ENCODE measurements at places on chromosomes 6 and 20. TPM values are rescaled to one million over a fixed set of nuclear protein-coding genes. Genes with fewer than 3 reads are reported as not detected.

DNA sequence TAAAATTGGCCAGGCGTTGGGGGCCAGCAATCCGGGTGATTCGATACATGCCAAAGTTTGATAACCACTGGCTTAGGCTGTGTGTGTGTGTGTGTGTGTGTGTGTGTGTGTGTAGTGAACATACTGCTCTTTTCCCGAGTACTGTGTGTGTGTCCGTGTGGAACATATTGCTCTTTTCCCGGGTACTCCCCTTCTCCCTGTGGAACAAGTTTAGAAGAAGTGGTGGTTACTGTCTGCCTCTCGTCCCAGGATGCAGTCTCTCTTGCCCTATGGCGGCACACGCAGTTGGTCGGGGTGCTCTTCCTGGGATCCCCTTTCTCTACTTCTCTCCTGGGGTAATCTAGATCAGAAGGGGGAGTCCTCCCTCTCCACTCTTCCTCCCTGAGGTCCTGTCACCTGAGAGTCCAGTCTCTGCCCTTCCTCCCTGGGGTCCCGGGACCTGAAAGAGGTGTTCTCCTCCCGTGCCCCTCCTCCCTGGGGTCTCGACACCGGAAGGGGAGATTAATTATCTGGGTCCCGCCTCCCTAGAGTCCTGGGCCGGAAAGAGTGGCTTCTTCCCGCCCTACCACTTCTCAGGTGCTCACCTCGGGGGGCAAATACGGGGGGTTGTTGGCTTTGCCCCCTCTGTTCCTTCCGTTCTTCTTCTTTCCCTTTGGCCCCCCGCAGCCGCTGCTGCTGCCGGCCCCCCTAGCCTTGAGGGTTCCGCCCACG, 516 bp downstream of the GTPBP2 start:
- DNase-seq = peak; percentile 63

Gene DAAM2
- total RNA-seq = 3.6 TPM

DNA sequence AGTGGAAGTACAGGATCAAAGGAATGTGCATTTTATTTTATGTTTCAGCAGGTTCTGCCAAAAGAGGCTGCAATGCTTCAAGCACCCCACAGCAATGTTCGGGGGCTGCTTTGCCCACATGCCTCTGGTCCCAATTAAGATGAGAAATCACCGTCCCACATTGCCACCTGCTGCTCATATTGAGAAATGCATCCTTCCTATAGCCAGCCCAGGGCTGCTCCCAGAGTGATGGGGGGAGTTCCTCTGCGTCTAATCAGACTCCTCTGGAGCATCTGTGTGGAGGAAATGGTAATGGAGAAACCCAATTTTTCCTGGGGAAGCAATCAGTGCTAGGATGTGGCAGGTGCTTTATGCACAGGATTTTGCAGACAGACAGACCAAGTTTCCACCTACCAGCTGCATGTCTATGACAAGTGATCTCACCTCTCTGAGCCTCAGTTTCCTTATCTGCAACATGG, 33.7 kb downstream of the PTGIS start:
- peak; percentile 56 for DNase-seq

DNA sequence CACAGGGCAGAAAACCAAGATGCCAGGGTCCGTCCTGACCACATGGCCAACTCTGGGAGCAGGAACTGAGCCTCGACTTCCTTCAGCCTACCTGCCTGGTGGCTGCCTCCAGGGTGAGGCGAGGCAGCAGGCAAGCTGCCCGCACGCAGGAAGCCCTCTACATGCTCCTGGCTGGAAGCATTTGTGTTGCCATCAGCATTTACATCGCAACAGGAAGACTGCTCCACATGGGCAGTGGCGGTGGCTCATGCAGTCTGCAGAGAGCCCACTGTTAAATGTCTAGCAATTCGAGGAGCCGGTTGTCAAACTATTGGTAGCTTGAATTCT, 233.8 kb downstream of the SYNDIG1 start:
- no peak for DNase-seq

GRCh38 chr6:52672412-52673025, 1.6 kb downstream of the TMEM14A start:
- no peak for DNase-seq

Gene ZSCAN23
- total RNA-seq = 3.3 TPM

Gene CLIC1
- total RNA-seq = 622 TPM

Gene CAGE1
- total RNA-seq = not detected

DNA sequence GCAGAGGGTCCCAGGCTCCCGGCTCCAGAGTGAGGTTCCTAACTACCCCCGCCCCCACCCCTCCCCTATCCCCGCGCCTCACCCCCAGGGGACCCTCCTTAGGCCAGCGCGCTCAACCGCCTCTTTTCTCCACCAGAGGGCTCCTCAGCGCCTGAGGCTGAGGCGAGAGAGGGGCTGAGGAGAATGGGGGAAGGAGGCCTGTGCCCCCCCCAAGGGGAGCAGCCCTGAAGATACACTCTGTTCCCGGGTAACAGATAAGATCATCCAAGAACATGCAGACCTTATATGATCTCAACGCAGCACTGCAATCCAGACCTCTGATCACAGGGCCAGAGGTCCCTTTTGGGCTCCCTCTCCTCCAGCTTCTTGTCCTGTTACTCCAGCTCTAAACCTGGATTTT, 43.3 kb upstream of the MRPS10 start:
- no peak for DNase-seq

Gene MYLK4
- 0.20 TPM for total RNA-seq

Gene BMP6
- total RNA-seq = 0.62 TPM

Gene LINC00237
- total RNA-seq = not detected

Gene HSPA12B
- total RNA-seq = 1.5 TPM

DNA sequence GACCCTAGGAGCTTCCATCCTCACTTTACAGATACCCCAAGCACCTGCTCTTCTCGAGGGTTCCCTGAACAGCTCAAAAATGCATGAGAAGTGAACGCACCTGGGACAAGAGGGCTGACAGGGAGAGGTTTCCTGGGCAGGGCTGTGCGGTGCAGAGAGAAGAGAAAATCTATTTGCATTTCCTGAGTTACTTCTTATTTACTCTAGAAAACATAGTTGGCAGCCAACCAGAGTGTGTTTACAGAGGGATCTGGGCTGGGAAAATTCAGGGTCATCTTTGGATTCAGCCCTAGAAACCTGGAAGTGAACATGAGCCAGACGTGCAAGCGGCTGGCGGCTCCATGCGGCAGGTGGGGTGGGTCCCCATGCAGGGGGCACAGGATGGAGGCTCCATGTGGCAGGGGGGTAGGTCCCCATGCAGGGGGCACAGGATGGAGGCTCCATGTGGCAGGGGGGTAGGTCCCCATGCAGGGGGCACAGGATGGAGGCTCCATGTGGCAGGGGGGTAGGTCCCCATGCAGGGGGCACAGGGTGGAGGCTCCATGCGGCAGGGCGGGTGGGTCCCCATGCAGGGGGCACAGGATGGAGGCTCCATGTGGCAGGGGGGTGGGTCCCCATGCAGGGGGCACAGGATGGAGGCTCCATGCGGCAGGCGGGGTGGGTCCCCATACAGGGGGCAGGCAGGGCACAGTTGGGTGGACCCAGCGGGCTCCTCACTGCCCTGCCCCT, 342.0 kb downstream of the TAF4 start:
- no peak for DNase-seq

- DNase-seq = no peak
Observed at GRCh38 chr6:152380351-152380767, 256.8 kb downstream of the SYNE1 start.

Gene SPATS1
- not detected for total RNA-seq

All from colonic mucosa (tissue), 4 donors.